ENCODE measurements at places on chromosomes 13 and 19. TPM values are rescaled to one million over a fixed set of nuclear protein-coding genes. Genes with fewer than 3 reads are reported as not detected.
A peak's percentile ranks its signal among the peaks of the same experiment; 100 is the strongest.

FAM124A gene
- 0.69 TPM for total RNA-seq

- DNase-seq, result no peak
Measured at GRCh38 chr19:34141025-34141424, 31.3 kb upstream of the LSM14A start.

- no peak for DNase-seq
Measured at GRCh38 chr19:35689836-35690235, 14.5 kb upstream of the ZBTB32 start.

GRCh38 chr19:31100981-31101380, 248.3 kb downstream of the TSHZ3 start:
- peak; percentile 62 for DNase-seq
